ENCODE measurements at places on chromosomes 4 and X.

DNA sequence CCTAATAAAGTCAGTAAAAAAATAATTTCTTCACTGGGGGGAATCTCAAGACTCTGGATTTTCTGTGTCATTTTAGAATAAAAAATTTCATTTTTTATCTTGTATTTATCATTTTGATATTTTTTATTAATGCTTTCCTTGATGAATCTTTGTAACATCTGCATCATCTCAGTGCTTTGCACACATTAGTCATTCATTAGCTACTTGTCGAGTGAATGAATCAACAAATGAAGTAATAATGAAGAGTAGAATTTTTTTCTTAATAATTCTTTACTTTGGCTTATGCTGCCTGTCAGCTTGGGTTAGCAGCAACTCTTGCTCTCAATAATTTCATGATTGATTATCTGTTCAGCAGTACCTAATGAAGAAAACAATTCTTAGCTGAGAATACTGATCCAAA is 530.8 kb downstream of the GRXCR1 start:
- DNase-seq, result no peak

- no peak for DNase-seq
Observed at GRCh38 chr4:973431-974397, at the start of gene DGKQ. DGKQ (minus strand) TSS chr4:973569; CDS start chr4:973482, 87 bp downstream.

- peak; percentile 40 for DNase-seq
Observed at GRCh38 chr4:111854494-111855087, 290.7 kb upstream of the FAM241A start.

GRCh38 chrX:24982306-24982965 is 33.3 kb downstream of the ARX start:
- peak; percentile 9 for DNase-seq

DNA sequence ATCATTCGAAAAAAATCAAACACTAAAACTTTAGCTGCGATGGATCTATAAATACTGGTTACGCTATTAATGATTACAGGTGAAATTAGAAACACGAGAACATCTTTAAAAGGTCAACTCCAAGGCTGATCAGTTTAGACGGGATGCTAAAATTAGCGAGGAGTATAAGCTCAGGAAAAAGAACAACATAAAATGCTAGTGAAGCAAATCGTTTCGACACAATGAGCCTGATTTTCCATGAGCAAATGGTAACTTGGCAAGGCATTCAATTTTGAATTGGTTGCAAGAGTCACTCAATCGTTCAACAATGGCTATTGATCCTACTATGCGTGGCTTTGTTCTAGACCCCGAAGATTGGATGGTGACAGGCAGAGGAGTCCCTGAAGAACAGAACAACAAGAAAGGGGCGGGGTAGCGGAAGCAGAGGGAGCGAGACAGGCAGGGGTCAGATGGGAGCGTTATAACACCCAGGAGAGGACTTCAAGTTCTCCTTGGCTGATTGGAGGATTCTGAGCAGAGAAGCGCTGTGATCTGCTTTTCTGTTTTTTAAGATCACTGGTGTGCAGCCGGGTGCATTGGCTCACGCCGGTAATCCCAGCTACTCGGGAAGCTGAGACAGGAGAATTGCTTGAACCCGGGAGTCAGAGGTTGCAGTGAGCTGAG is 146.5 kb downstream of the RBM47 start:
- DNase-seq, result no peak

DNA sequence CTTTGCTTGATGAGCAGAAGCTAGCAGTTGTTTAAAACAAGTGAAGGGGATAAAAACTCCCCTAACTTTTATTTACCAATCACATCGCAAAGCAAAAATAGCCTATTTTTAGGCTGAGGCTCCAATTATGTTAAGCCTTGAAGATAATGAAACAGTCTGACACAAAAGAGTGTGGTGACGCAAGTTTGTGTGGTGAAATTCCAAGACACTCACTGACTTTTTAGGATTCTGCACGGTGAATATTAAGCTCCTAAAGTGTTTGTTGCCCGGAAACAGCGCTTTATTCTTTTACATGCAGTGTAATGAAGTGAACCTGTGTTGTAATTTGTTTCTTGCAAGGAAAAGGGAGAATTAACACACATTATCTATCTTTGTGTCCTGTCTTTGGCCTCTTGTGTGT is 74.8 kb downstream of the POLA1 start:
- DNase-seq, result no peak

DNA sequence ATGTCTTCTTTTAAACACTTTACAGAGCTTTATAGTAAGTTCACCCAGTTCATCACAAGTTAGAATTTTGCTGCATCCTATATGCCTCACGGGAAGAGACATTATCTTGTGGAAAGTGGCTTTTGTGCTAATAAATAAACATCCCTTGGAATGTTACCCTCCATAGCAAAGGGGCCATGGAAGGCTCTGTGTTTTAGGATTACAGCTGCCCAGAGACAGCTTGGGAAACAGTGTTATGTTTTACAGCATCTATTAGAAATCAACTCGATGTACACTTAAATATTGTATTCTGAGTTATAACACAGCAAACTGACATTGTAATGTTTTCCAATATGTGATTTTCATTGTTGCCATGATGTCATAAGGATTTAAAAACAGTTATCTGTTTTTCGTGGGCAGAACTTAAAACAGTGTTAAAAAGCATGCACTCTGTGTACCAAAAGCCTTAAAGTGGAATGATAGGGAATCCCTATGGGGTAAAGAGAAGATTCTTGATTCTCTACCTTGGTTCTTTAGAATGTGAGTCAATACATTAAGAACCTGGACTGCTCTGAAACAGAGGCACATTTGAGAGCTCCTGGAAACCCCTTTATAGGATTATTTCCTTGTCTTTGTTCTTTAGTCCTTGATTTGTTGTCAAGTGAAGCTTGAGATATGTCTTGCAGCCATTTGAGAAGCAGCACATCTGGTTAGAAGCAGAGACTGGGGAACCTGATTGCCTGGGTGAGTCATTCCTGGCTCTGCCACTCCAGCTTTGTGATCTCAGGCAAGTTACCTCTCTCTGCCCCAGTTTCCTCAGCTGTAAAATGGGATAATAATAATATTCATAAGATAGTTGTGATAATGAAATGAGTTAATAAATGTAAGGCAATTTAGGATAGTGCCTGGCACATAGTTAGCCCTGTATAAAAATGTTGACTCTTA is 41.6 kb downstream of the ARHGAP10 start:
- no peak for DNase-seq

DNA sequence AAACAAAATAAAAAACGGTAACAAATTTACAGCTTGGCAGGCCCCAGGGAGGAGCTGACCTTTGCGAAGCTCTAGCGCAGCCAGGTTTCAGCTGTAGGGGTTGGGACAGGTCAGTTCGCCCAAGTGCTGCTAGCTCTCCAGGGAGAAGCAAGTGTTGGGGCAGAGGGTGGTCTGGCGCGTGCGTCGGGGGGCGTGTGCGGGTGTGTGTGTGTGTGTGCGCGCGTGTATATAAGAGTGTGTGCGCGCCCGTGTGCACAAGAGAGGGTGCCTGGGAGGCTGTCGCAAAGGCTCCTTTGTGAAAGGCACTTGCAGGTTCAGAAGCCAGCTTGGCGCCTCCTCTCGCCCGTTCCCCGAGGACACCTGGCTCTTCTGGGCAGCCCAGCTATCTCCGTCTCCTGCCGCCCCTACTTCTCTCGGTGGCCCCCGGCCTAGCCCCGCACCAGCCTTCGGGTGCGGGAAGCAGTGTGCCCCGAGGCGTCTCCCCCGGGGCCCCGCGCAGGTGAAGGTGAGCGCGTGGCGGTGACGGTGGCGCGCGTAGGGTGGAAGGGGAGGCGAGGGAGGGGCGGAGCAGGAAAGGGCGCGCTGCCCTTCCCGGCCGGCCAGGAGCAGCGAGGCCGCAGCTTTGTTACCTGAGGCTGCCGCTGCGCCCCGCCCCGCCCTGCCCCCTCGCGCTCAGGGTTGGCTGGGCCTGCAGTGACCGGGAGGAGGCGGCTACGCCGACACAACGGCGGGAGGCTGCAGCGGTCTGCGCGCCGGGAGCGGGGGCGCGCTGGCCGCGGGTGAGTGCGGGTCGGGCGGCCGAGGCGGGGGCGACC is at the start of gene FHDC1:
TSS of gene FHDC1 (plus strand) at position 693 of the 815 bp plus-strand sequence. CDS start 6,735 bp downstream, outside the sequence.
- peak; percentile 35 for DNase-seq

GRCh38 chrX:31969714-31970113 is 897.9 kb upstream of the FTHL17 start:
- DNase-seq, result no peak

DNA sequence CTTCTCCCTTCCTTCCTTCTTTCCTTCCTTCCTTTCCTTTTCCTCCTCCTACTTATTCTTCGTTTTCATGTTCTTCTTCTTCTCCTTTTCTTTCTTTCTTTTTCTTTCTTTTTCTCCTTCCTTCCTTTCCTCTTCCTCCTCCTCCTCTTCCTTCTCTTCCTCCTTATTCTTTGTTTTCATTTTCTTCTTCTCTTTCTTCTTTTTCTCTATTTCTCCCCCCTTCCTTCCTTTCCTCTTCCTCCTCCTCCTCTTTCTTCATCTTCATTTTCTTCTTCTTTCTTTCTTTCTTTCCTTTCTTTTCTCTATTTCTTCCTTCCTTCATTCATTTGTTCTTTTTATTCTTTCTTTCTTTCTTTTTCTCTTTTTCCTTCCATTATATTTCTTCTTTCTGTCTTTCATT is 671.6 kb downstream of the IQCM start:
- DNase-seq, result no peak

DNA sequence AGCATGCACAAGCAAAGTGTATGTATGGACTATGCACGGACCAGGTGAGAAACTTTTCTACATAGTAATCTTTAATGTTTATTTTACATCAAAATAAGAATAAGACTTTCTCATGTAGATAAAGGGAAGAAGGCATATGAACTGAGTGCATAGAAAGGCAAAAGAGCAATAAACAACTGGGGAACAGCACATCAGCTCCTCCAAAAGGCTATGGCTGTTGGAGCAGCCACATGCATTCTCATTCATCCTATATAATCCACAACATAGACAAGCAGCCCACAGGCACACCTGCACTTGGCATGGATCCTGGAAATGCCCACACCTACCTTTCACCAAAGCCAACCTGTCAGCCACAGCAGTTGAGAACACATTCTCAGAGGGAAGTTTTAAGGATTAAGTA is 586.9 kb upstream of the INTU start:
- DNase-seq, result no peak

DNA sequence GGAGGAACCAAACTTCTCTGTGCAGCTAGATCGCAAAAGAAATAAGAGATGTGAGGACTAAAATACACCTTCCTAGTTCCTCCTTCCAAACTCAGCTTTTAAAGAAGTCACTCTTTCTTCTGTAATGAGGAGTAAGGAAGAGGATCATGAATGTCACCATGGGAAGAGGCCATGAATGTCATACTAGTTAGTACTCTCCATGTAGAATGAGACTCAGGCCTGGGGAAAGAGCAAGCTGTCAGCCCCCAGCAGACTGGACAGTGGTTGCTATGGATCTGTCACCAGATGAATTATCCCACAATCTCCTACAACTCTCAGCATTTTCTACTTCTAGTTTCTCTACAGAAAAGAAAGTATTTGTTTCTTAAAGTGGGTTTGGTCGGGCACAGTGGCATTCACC is 57.1 kb upstream of the PRDM8 start:
- no peak for DNase-seq

DNA sequence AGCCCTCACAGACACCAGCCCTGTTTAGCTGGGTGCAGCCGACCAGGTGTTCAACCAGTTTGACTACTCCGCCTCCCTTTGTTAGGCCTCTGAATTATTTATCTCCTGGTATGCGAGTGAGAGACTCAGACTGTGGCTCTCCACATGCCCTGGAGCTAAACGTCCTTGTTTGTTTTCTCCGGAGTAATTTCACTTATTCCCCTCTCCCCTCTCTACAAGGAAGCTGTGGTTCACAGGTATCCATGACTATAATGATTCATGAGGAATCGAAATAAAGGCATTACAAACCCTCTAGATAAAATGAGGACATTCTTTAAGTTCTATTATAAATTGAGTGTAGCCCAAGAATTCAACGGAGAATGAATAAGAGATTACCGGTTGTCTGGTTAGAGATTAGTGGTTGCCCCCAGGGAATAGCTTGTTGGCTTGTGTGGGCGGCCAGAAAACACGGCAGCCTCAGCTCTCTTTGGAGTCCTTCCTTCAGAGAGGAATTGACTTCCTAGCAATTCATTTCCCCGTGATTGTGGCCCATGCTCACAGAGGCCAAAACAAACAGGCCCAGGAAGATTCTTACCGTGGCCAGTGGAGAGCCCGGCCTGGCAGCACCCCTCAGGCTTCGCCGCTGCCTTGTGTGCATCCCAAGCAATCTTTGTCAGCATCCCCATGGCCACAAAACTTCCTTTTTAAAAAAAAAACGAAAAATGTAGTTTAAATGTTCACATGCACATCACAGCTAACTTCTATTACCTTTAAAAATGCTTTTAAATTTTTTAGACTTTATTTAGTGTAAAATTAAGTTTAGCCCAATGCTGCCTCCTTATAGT is 60.2 kb upstream of the CBR4 start:
- DNase-seq, result no peak

- no peak for DNase-seq
Observed at GRCh38 chr4:16224264-16225166, 1.8 kb downstream of the TAPT1 start.

DNA sequence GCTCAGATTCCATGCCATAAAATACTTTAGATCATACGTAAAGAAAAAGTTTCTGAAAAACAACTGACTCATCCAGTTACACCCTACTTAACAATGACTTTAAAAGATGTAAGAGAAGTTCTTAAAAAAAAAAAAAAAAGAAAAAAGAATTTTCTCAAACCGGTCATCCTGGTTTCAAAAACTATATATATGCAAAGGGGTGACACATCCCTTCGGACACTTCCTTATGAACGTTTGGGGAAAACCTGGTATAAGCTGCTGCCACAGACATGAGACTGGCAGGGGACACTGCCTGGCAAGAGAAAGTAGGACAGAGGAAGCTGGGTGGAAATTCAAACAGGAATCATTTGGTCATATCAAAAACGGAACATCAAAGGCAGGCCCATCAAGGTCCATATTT is 81.2 kb upstream of the PRSS48 start:
- no peak for DNase-seq

DNA sequence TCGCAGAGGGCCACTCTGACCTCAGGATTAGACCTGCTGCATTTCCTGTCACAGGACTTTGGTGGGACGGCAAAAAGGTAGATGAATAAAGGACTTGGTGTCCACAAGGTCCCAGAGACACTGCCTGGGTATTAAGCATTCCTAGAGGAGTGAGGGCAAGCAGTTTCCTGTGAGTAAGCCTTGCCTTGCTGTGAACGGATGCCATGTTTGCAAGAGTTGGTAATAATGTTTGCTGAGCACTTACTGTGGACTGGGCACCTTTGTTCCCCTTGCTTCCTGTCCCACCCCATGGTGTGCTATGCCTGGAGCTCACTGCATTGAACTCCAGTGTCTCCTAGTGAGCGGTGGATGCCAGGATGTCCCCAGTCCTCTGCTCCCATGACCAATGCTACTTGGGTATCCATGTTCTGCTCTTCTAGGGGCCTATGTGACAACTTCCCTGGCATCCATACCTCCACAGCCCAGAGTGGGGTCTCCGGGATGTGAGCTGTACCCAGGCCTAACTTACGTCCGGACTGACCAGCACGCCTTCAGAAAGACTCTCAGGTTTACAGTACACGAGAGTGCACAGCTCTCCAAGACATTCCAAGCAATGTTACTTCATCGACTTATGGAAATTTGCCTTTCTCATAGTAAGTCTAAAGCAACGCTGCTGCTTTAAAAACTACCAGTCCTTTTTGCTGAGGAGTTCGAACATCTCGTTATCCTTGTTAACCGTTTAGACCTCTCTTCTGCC is 95.5 kb upstream of the MSX1 start:
- DNase-seq, result no peak

- no peak for DNase-seq
Observed at GRCh38 chrX:139538907-139539790, 8.6 kb downstream of the F9 start.
